ENCODE measurements at places on chromosomes 3 and 15. TPM values are rescaled to one million over a fixed set of nuclear protein-coding genes. Genes with fewer than 3 reads are reported as not detected.

Gene SACM1L
- polyA plus RNA-seq = 26.3 TPM

Gene TMC3
- 0.19 TPM for polyA plus RNA-seq

Gene CCR2
- polyA plus RNA-seq = not detected

DNA sequence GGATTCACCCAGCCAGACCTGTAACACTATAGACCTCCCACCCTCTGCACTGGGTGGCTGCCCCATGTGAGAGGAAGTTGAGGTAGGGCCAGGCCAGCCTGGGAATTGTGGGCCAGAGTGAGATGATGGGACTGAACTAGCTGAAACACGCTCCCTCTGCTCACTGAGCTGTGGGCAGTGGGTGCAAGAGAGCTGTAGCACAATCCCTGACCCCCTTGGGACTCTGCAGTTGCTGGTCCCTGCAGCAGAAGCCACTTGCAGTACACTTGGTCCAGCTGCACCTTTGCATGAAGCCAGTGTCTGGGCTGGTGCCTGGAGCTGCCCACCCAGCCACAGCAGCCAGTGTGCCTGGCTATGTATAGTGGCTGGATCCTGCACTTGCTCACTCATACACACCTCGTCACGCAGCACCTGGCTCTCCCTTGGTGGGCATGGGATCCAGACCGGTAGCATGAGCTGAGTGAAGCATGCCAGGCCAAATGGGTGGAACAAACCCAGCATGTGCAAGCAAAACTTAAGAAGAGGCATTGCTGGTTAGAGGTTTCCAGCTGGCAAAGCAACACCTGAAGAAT, 805.7 kb upstream of the GBE1 start:
- no peak for DNase-seq

- DNase-seq = no peak
Observed at GRCh38 chr3:111237946-111238345, 166.3 kb downstream of the NECTIN3 start.

DNA sequence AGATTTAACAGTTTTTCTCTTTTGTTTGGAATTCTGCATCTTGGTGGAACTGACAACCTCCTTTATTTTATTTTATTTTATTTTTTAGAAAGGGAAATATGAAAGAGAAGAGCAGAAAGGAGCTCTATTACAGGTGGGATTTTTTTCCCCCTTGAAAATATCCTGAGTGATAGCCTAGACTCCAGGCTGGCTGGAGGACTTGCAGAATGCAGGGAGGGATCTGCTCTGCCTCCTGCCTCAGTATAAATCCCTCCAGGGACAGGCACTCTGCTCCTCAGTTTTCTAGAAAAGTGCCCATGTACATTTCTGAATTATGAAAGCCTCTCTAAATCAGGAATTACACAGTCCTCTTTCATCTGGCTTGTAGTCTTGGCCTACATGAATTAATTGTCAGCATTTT, 173.7 kb downstream of the TMEM108 start:
- no peak for DNase-seq

GRCh38 chr3:59267021-59267420, 217.2 kb upstream of the CFAP20DC start:
- DNase-seq = no peak

- no peak for DNase-seq
Observed at GRCh38 chr3:23645533-23646183, 160.1 kb upstream of the UBE2E1 start.

Data from hepatocyte (in vitro differentiated cells).